ENCODE measurements at places on chromosomes 3 and 15. TPM values are rescaled to one million over a fixed set of nuclear protein-coding genes. Genes with fewer than 3 reads are reported as not detected.

DNA sequence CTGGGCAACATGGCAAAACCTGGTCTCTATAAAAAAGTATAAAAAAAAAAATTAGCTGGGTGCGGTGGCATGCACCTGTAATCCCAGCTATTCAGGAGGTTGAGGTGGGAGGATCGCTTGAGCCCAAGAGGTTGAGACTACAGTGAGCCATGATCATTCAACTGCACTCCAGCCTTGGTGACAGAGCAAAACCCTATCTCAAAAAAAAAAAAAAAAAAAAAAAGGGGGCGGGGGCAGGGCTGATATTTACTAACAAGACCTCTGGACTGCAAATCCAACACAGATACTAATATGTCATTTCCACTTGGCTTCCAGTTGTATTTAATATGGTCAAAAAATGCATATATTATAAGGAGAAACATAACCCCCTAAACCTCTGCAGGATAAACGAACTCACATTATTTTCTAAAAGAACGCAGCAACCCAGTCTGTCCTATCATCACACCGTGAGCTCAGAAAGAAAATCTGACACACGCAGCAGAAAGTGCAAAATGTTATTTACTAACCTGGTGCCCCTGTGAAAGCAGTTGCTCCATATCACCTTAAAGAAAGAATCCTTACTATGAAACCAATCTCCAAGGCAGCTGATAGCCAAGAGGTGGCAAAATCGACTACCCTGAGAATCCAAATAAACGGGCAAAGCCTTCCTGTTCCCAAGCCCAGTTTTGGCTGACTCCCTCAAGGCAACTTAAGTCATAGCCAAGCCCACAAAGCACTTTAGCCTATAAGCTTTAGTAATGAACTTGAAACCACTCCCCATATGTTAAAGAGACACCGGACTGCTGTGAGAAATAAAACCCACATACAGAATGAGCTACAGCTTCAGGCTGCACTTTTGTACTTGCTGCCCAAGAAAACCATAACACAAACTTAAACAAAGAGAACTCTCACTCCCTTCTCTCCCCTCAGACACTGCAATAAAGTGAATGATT, 39.3 kb downstream of the PLD1 start:
- DNase-seq = no peak

DNA sequence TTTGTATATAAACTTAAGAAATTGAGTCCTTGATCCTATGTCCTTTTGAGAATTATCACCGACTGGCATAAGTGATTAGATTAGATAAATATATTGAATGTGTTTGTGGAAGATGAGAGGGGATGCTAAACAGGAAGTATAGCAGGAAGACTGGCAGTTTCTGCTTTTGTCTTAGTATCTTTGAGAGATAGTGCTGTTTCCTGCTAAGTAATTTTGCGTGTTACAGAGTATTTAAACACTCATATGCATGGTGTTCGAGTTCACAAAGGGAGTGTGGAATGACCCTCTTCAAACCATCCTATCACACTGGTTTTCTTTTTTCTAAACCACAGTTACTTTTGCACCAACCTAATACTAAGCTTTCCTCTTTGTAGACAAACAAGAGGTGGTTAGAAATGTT, 106.0 kb downstream of the KLHL25 start:
- no peak for DNase-seq

DNA sequence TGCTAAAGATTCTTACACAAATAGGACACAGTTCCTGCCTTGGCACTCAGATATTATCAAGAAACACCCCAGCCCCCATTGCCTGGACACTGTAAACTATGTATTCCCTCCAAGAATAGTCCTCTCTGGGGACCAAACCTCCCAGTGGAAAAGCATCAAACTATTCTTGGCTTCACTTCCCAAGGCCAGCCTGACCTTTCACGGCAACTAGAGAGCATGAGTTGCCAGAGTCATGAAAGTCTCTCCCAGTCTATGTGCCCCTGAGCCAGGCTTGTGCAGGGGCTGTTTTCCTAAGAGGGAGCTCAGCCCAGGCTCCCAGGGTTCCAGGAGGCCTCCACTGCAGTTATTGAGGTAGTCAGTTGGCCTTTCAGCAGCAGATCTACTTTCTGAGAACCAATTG, 251.9 kb upstream of the TGFBR2 start:
- no peak for DNase-seq

The MAGEL2 gene
- not detected for total RNA-seq

The PP2D1 gene
- not detected for total RNA-seq

The PLA2G4F gene
- total RNA-seq = not detected

Data from activated CD8-positive, alpha-beta T cell treated with anti-CD3 and anti-CD28 coated beads, Interleukin-2, amount 10 ng/mL, durations not matched to agents 7 days and 5 days (primary cell).